ENCODE measurements at places on chromosomes 6 and 20.
A peak's percentile ranks its signal among the peaks of the same experiment; 100 is the strongest.

DNA sequence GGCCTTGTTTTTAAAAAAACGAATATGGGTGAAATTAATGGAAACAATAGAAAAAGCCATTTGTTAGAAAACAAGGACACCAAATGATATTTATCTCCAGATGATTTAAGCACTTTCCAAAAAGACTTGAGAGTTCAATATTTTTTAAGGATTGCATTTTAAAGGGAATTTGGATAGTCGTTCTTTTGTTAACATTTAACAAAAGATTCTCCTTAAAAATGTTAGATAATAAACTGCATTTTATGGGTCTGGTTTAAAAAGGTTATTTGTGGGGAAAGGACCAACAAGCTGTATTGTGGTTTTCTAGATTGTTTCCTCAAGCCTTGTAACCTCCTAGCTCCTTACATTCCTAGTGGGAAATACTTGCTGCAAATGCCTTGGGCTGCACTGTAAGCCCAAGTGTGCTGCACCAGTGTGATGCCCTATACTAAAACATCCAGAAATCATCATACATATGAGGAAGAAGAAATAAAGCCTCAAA lies 1.5 kb upstream of the PHIP start:
- DNase-seq, result peak; percentile 29

DNA sequence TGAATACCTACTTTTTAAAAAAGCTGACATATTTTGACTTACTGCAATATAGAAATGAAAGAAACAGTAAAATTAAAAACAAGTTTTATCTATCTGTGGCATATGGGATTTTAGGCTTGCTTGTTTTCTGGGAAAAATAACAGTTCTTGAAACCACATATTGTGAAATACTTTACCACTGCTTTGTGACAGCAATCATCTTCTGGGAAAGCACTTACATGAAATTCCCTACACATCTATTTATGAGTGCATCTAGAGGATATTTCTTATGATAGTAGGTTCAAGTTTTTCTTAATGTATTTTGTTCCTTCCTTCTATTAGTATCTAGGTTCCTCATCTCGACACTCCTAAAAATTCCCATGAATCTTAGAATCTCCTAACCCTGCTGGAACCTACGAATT lies 75.2 kb downstream of the STXBP5 start:
- DNase-seq, result peak; percentile 81

DNA sequence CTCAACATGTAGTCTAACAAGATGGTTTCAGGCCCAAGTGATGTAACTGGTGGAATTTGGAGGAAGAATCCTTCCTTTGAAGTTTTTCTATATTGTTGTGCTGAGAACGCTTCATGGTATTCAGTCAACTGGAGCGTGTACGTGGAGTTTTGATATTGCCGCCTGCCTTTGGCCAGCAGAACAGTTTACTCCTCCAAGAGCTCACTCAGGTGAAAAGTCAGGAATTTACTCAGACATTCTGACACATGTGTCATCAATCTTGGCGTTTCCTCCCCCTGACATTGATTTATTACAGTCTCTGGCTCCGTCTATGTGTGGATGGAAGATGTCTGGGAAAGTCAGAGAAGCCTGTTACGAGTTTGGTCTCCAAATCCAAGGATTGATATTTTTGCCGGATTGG lies 19.0 kb upstream of the TGM2 start:
- DNase-seq, result no peak

DNA sequence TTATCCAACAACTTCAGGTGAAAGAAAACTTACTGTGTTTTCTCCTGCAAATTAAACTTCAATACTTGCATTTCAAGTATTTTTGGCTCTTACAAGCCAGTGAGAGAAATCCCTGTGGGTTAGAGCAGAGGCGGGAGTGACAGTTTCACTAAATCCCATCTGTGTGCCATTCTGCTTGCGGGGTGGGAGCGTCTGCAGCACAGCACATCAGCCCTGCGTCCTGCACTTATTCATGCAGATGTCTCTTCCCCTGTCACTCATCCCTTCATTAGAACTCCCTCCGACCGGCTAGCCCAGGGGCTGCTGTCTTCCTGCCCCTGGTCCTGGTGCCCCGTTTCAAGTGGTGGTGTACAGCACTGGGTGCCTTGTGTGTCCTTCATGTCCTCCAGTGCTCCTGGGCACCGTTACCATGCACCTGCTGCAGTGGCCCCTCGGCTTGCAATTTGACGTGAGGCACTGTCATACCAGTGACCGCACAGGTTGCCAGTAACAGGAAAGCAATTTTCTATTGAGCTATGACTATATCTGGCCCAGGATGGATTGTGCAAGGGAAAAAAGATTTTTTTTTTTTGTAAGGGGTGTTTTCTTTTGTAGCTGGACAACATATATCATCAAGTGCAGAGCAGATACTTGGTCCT lies 59.4 kb downstream of the INSM1 start:
- DNase-seq, result no peak

- no peak for DNase-seq
Measured at GRCh38 chr20:52683761-52684160, 288.4 kb upstream of the TSHZ2 start.

GRCh38 chr20:21235484-21236445 lies 67.4 kb upstream of the XRN2 start:
- DNase-seq, result peak; percentile 67

DNA sequence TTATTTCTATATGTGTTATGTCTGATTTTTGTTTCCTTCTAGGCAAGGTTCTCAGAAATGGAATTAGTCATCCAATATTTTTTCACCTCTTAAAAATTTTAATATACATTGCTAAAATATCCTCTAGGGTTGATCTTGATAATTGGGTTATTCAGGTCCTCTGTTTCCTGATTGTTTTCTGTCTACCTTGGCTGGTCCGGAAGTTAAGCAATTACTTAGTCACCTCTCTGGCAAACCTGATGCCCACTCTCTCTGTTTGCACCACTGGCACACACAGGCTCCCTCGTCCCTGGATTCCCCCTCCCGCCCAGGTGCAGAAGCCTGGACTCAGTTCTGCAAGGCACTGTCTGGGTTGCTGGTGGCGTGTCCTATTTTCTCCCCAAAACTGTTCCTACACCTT lies 27.7 kb downstream of the CST9L start:
- DNase-seq, result no peak

DNA sequence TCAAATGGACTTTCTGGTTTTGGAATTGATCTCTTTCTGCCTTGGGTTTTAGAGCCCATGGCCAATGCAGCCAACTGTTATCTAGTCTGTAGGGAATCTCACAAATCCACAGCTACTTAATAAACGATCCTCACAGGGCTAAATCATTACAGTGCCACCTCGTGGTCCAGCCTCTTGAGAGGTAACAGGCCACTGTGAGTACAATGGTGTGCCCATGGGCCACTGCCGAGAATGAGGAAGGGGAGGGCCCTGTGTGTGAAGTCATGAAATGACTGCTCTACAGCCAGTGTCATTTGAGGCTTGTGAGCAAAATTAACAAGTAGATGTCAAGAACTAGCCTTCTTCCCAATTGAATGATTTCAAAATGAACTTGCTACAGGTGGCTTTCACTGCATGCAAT lies 54.3 kb upstream of the GMPR start:
- DNase-seq, result peak; percentile 28

GRCh38 chr20:57034001-57034400 lies 232.4 kb downstream of the BMP7 start:
- no peak for DNase-seq

GRCh38 chr6:39952167-39952566 lies 17.9 kb upstream of the MOCS1 start:
- DNase-seq, result peak; percentile 78

DNA sequence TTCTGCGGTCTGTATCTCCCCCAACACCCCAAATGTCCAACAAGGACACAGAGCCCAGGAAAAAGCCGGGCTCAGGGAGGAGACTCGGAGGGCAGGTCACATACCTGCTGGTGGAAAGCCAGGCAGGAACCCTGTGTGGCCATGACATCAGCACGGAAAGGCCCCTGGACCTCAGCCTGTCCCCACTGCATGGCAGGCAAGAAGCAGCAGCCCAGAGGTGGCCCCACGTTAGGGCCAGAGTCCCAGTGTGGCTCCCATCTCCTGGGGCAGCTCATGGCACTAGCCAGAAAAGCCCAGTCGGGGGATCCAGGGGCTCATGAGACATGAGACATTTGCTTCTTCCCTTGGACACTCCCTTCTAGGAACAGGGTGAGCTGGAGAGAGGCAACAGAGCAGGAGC lies 258.7 kb downstream of the DLL1 start:
- no peak for DNase-seq

DNA sequence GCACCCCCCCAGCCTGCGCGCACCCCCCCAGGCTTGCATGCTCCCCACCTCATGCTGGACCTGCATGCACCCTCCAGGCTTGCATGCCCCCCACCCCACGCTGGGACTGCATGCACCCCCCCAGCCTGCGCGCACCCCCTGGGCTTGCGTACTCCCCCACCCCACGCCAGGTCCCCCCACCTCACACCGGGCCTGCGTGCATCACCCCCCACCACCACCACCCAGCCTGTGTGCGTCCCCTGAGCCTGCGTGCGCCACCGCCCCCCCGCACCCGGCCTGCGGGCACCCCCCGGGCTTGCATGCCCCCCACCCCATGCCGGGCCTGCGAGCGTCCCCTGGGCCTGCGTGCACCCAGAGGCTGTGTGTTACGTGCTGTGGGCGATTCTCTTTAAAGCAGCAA lies 61.0 kb upstream of the SLCO4A1 start:
- no peak for DNase-seq

DNA sequence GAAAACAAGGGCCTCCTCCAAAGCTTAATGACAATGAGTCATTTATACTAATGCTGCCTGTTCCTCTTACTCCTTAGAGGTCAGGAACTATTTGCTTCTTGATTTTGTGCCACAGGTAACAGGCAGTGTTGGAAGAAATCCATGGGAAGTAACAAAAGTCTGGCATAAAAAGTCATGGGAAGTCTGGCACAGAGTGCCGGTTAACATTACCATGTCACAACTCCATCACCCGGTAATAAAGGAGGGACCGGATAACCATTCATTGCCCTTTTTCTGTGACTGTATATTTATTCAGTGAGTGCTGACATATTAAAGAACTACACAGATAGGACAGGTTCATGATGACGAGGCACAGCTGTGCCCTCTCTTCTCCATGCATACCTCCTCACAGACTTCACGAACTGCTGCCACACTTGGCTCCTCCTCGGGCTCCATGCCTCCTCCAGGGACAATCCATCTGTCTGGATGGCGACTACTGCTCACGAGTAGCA lies 50.9 kb downstream of the NUDT3 start:
- DNase-seq, result peak; percentile 39

- no peak for DNase-seq
Measured at GRCh38 chr6:96542702-96543101, 20.2 kb upstream of the FHL5 start.

- DNase-seq, result no peak
Measured at GRCh38 chr6:76972474-76972873, 490.8 kb downstream of the HTR1B start.

DNA sequence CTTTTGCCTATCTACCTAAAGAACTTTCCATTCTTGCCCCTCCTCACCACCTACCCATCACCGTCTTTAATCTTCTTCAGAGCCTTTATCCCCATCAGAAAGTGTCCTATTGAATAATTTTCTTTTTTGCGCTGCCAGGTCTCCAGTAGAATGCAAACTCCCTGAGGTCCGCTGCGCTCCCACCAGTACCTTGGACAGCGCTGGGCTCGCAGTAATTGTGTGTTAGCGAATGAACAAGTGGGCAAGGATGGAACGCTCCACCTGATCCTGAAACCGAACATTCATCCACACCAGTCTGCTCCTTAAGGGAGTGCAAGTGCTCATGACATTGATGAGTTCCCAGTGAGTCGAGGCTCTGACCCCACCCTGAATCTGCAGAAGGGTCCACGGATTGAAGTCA lies 391.2 kb downstream of the CDH26 start:
- DNase-seq, result no peak

DNA sequence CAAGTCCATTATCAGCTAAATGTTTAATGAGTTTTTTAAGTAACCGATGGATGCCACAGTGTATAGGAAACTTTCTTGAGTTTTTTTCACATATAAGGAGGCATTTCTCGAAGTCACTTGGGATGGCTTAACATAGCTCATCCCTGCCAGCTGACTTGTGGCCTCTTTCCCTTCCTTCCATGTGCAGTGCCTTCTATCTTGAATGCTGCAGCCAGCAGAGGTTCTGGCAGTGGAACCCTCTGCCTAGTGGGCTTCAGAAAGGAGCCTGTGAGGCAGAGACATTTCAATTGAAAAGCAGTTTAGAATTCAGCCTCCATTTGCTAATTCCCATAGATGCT lies 51.9 kb downstream of the AKAP12 start:
- no peak for DNase-seq

DNA sequence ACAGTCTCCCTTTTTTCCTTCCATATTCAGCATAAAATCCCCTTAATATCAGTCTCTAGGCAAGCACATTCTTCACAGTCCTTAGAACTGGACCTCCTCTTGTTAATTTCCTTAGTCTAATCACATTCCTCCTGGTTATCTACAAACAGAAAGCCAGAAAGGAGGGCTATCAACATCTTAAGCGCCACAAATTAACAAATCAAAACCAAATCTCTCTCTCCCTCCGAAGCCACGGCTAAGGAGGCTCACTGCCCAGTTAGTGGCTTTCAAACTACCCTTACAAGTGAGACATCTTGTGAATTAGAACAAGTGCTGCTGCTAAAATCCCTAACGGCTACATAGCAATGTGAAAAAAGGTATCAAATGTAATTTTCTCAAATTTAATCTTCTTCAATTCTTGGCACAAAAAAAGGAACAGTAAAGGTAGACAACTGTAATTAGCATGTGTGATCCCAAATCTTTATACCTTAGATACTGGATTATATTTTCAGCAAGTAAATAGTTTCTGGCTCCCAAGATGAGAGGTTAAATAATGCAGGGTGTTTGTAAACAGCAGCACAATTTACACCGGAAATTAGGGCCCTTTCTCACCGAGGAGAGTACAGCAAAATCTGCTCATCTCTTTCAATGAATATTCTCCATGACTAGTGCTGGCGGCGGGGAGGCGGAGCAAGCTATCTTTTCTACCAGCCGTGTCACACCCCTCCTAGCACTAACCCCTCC lies 1.4 kb upstream of the TRIM39 start:
- peak; percentile 40 for DNase-seq

GRCh38 chr6:106199331-106199730 lies 113.2 kb downstream of the PRDM1 start:
- DNase-seq, result no peak

GRCh38 chr20:48207505-48207904 lies 422.2 kb upstream of the SULF2 start:
- DNase-seq, result no peak

- peak; percentile 78 for DNase-seq
Measured at GRCh38 chr6:113774127-113774825, 82.9 kb upstream of the MARCKS start.

- no peak for DNase-seq
Measured at GRCh38 chr6:70172252-70172651, 130.6 kb downstream of the COL9A1 start.

DNA sequence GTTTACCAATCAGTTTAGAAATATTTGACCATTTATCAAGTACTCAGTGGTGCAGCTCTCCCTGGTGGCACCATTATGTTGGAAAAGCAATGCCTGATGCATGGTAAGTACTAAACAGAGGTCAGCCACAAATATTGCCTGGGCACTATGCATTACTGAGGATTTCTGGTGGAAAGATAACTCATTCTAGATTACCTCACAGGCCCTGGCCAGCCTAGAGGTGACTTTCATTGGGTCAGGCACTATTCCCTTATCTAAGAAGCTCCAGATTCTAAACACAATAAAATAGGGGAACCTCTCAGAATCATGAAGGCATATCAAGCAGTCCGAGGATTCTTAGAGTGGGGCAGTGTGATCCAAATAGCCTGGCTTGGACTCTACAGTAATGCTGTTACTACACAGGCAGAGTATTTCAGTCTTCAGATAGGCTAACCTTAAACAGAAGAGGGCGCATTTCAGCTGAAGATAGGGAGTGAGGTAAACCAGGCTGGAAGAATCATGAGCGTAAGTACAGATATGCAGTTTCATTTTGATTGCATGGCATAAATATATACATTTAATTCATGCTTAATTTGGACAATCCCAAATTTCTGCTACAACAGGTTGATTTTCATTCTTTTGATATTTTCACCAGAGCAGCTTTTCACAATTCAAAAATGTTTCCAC lies 12.1 kb downstream of the LGSN start:
- DNase-seq, result peak; percentile 51
